Stimulated activated CD4-positive, alpha-beta T cell treated with anti-CD3 and anti-CD28 coated beads, Interleukin-4, amount 100 ng/mL, for 24 hours (primary cell): ENCODE measurements at places on chromosomes 6 and 20.
A peak's percentile ranks its signal among the peaks of the same experiment; 100 is the strongest.

DNA sequence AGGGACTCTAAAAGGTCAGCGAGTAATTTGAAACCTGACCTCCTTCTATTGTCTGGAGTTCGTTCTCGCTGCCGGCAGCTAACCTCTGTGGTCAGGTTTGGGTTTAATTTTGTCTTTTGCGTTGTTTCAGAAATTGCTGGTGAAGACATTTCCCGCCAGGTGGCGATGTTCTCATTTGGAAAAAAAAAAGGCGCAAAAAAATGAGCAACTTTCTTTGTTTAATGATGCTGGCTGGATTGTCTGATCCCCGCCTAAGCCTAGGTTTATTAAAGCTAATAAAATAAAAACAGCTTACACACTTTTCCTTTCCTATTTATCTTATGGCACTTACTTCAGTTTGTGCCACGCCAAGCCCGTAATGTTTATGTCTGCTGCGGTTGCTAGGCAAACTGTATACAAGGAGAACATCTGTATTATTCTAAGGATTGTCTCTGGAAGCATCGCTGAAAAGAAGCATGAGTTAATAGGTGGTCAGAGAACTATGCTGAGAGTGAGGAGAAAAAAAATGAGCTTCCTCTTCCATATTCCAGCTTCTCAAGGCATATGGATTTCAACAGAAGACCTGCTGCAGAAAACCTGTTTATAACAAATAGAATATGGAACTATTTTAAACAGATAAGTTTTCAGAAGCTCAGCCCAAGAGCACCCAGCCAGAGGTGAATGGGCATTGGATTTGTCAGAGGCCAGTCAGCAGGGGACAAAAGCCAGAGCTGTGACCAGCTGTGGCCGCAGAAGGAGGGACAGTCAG is 205.7 kb downstream of the DOK5 start:
- DNase-seq = peak; percentile 8

- DNase-seq = no peak
These were observed 14.9 kb upstream of the CAPN11 start for GRCh38 chr6:44143731-44144130.

DNA sequence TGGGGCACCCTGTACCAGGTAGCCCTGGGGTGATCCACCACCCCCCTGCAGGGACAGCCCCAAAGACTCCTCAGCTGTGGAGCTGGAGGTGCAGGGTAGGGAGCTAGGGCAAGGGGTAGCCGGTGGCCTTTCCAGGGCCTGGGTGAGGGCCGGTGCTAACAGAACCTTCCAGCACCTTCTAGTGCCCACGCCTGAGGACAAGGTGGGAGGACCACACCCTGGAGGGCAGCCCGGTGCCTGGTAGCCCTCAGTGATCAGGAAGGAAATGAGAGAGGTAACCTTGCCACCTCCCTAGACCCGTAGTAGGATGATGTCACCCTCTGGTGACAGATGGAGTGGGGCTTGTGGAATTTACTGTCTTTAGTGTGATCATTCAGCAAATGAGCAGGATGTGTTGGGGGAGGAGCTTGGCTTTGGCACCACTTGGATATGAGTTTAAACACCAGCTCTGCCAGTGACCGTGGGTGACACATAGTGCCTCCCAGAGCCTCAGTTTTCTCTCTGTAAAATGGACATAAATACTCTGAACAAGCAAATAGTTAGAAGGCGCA is 187.7 kb downstream of the NFATC2 start:
- no peak for DNase-seq

DNA sequence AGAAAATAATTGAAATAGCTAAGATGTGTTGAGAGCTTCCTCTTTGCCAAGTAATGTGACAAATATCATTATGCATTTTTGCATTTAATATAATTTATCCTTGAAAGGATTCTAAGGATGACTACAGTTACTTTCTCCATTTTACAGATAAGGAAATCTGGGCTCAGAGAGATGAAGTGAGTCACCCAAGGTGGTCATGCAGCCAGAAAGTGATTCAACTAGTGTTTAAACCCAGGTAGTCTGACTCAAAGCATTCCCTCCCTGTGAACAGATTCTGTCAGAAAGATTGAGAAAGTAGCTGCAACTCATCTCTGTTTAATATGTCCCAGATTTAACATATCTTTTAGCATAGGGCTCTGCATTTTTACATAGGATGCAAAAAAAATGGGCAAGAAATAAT is 28.1 kb downstream of the NRSN1 start:
- no peak for DNase-seq

- no peak for DNase-seq
These were observed 636.0 kb upstream of the PTCHD4 start for GRCh38 chr6:48747040-48747439.

DNA sequence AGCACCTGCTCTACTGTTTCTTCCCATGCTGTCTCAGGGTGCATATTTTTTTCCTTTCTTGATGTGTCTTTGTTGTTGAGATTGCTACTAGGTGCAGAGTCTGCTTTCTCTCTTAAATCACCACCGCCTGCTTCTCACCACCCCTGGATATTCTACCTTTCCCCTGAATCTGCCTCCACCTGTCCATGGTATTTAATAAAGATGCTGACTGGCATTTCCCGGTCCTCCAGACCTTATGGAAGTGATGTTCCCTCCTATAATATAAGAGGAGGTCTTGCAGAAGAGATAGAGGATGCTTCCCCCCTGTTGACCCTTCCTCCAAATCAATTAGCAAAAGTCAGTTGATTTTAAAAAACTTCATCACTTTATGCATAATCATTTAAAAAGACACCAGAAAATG is 107.9 kb upstream of the IYD start:
- no peak for DNase-seq

GRCh38 chr6:28816909-28817807 is 106.6 kb downstream of the TRIM27 start:
- peak; percentile 20 for DNase-seq

- DNase-seq = no peak
These were observed 10.0 kb downstream of the GMPR start for GRCh38 chr6:16248271-16248853.

- no peak for DNase-seq
These were observed 17.1 kb upstream of the ULBP3 start for GRCh38 chr6:150086026-150086425.

DNA sequence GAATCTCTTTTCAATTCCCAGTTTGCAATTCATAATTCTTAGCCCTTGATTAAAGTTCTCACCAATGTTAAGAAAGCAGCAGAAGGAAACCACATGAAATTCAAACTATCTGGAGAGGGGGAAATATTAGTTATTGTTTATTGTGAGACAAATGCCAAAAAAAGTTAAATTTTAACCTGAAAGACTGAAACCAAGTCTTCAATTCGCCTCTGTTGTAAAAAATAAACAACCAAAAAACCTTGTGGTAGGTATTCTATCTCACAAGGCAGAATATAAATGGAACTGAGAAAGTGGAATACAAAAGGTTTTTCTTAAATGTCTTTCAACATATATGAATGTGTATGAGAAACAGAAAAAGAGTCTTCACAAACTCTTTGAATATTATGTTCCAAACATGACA is 24.8 kb downstream of the TMX4 start:
- no peak for DNase-seq

DNA sequence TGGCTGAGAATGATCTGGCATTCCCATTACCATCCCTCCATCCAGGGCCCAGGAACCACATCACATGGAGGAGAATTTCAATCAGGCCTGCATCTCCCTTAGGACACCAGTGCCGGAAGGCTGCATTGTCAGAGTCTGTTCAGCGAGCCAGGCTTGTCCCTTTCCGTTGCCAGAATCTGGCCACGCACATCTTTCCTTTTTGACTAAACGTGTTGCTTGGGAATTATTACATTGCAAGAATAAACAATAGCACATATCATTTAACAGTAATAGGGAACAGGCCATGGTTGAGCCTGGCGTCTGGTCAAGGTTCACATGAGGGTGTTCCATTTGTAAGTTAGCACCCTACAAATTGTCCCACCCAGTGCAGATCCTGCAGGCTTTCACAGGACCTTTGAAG is 42.8 kb downstream of the SOBP start:
- DNase-seq = no peak

GRCh38 chr20:3106658-3107463 is 22.3 kb upstream of the AVP start:
- no peak for DNase-seq

- DNase-seq = no peak
These were observed 8.7 kb downstream of the ZNF335 start for GRCh38 chr20:45963059-45964005.

- no peak for DNase-seq
These were observed 56.5 kb downstream of the ANKRD60 start for GRCh38 chr20:58171796-58172425.

- DNase-seq = no peak
These were observed 35.1 kb upstream of the EDN3 start for GRCh38 chr20:59265298-59265697.

- no peak for DNase-seq
These were observed 87.3 kb downstream of the PKHD1 start for GRCh38 chr6:52000064-52000463.

DNA sequence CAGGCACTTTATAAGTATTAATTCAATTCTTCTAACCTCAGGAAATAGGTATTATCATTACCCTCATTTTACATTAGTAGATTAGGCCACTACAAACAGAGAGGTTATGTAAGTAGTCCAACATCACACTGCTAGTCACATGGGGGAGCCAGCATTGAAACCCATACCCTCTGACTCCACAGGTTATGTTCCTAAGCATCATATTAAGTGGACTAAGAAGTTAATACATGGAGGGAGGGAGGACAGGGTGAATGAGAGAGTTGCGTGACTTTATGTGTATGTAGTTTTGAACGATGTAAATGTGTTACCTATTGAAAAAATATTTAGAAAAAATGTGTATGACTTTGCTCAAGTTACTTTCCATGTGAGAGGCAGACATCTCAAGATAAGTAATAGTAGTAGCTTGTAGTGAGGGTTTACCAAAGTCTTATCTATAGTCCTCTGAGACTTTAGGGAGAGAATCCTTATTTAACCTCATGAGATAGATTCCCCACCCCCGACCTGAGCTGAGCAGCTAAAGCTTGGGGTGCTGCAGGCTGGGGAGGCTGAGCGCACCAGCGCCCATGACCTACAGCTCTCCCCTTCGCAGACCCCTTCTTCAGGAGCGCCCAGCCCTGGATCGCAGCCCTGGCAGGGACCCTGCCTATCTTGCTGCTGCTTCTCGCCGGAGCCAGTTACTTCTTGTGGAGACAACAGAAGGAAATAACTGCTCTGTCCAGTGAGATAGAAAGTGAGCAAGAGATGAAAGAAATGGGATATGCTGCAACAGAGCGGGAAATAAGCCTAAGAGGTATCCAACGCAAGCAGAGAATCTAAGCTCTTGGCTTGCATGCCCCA is 7.5 kb downstream of the BTN3A2 start:
- no peak for DNase-seq

DNA sequence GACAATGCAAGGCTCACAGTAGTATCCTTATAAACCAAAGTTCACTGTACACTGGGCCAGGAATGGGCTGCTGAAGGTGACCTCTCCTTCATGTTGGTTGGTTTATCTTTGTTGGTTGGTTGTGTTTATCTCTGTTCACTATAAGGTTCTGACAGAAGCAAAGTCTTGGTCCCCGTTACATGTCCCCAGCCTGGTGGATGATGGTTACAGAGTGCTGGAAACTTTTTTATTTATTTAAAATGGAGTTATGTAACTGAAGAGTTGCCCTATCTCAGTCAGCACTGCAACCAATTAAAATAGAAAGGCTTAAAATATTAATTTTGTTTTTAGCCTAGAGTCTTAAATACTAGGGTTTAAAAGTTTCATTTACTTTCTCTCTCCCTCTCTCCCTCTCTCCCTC is 100.6 kb downstream of the SLC16A10 start:
- no peak for DNase-seq

GRCh38 chr20:40691566-40692239 is 2.7 kb upstream of the MAFB start:
- no peak for DNase-seq

DNA sequence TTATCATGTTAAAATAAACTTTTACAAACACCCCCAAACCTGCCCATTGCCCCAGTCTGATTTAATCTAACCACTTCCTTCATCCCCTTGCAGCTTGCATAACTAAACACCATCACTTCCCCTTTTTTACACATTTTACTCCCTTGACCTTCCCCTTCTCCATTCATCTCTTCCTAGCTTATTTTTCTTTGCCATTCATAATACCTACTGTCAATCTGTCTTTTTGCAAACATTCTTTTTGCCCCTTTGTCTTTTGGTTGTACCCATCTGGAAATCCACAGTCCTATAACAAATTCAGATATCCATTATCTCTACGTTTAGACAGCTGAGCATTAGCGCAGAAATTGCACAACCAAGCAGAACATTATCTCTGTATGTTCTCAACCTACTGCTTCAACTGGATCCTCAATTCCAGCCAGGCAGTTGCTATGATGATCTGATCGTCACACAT is 51.2 kb downstream of the C6orf52 start:
- no peak for DNase-seq

DNA sequence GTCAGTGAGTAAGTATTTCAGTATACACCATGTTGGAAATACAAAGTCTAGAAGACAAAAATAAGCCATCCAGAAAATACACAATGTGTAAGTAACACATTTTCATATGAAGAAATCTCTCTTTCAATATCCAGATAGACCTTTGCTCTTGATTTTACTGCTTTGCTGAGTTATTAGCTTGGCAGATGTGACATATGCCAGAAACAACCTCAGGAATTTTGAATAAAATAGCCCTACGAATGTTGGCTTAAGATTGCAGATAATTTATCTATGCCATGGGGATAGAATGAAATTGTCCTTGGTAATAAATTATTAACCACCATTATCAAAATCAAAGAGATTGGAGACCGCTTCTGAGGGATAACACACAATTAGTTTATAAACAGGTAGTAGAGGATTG is 1036.9 kb upstream of the EPHA7 start:
- no peak for DNase-seq
